T-helper 9 cell (primary cell): ENCODE measurements at places on chromosomes 2 and 18.

- DNase-seq, result no peak
These were observed 181.9 kb downstream of the MEMO1 start for GRCh38 chr2:31828891-31829290.

GRCh38 chr2:116724550-116724949 is 1089.9 kb upstream of the DDX18 start:
- no peak for DNase-seq

DNA sequence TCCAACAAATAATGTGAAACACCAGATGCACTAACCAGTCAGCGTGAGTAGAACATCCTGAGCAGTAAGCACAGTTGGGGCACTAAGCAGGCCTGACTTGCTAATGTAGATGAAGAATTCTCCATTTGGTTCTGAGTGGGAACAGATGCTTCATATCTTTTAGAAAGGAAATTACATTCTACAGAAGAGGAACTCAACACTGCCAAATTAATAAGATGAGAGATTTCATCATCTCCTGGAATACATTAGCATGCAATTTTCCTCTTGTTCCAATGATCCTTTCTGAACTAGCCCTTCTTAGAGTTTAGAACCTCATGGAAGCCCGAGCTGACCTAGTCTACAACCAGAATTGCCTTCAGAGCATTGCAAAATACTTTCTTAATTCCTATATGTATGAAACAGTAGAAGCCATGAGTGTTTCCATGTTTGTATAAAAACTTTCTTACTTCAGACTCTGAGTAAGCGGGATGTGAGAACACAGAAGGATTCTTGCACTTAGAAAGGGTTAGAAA is 34.8 kb downstream of the COL5A2 start:
- no peak for DNase-seq

- no peak for DNase-seq
These were observed 38.5 kb downstream of the ASXL3 start for GRCh38 chr18:33616556-33616955.

DNA sequence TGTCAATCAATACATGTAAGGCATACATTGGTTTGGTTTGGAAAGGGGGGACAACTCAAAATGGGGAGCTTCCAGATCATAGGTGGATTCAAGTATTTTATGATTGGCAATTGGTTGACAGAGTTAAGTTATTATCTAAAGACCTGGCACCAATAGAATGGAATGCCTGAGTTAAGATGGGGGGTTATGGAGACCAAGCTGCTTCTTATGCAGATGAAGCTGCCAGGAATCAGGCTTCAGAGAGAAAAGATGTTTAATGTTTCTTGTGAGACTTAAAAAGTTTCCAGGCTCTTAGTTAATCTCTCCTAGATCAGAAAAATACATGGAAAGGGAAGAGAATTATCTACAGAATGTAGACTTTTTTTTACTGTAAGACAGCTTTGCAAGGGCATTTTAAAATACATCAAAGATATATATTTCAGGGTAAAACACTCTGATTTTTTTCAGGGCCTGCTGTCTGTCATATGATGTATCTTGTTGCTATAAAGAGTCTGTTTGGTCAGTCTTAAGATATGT is 1343.2 kb upstream of the LRRTM1 start:
- no peak for DNase-seq

DNA sequence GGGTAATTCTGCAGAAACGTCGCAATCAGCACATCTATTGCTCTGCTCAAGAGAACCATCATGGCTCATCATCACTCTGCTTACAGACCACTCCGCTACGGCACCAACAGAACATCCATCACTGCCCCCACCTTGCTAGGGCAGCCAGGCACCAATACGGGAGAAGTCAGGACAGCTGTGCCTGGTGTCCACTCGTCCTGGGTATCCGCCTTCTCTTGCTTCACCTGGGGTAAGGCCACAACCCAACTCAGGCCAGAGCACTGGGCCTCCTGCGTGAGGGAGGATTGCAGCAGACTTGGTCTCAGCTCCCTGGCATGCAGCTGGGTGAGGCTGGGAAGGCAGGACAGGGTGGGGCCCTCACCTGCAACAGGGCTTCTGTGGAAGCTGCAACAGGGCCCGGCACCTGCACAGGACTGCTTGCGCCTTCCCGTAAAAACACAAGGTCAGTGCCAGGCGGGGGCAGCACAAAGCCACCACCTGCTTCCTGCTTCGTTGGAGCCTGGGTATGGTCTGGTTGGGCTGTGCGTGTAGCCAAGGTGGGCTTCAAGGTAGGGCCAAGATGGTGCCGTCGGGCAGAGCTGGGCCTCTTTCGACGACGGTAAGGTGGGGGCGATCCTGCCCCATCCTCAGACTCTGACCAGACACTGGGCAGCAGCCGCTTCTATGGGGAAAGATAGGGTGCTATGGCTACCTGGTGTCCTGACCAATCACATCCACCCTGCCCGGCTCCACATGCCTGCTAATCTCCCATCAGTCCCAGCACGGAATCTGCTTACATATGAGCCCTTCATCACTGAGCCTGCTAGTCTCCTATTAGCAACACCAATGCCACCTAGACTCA is 7.1 kb upstream of the CFAP53 start:
- no peak for DNase-seq

- no peak for DNase-seq
These were observed 38.2 kb upstream of the MAP3K20 start for GRCh38 chr2:173037245-173038120.

DNA sequence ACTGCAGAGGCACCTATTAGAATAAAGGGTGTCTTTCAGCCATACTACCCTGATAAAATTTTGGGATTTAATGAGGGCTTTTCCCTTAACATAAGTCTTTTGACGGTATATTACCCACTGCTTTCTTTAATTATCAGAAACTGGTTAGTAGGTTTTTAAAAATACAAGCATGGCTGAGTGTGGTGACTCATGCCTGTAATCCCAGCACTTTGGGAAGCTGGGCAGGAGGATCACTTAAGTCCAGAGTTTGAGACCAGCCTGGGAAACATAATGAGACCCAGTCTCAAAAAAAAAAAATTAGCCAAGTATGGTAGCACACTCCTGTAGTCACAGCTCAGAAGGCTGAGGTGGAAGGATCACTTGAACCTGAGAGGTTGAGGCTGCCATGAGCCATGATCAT is 16.1 kb downstream of the CPSF3 start:
- DNase-seq, result no peak

DNA sequence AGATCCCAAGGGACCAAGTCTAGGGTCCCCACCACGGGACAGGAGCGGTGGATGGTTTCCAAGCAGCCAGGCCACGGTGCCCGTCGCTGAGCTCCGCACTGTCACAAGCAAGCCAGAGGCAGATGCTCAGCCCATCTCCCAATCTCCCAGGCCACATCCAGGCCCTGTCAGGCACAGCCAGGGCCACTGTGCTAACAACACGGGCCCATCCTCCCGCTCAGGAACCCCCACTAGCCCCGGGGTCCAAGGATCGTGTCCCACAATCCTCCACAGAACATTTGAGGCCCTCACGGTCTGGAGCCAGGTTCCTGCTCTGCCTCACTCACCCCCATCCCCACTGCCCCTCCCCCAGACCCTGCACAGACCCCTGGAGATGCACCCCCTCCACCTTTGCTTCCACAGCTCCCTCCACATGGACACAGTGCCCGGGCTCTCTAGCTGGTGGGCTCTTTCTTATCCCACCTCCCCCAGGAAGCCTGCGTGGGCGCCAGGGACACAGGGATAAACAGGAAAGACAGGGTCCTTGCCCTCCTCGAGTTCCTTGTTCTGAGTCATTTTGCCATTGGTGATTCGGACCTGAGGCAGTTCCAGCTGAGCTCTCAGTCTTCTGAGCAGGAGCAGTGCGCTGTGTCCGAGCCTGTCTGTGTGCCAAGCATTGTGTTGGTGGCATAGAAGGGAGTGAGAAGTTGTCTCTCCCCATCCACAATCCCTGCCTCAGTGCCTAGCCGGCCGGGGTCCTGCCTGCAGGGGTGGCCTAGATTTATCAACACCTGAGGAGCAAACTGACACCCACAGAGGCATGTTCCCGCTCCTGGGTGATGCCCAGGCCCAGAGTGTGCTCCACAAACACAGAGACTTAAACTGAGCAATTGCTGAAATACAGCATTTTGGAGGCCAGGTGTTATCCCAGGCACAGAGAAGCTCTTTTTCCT is 7.0 kb downstream of the CROCC2 start:
- DNase-seq, result no peak

DNA sequence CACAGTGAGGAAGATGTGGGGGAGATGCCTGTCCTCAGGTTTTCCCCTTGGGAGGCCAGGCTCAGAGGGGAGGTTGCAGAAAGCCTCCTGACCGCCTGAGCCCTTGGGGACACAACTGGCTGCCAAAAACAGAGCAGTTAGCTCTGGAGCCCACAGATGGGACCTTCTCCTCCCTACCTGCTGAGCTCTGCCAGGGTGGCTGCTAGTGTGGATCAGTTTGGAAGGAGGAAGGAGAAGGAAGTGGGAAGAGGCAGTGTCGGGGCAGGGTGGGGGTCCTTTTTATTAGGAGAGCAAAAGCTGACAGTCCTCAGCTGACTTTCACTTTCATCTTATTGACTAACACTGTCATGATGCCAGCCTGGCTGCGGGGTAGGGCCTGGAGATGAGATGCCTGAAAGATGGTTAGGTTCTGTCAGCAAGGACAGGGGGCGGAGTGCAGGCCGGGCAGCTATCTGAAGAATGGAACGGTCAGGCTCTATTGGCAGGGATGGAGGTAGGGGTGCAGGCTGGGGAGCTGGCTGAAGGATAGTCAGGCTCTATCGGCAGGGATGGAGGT is 188.5 kb upstream of the HDAC4 start:
- no peak for DNase-seq

GRCh38 chr2:201466050-201466675 is 14.6 kb downstream of the STRADB start:
- DNase-seq, result no peak

GRCh38 chr18:11368020-11368419 is 218.7 kb upstream of the PIEZO2 start:
- no peak for DNase-seq

- no peak for DNase-seq
These were observed 22.9 kb upstream of the CUL3 start for GRCh38 chr2:224608104-224608503.

DNA sequence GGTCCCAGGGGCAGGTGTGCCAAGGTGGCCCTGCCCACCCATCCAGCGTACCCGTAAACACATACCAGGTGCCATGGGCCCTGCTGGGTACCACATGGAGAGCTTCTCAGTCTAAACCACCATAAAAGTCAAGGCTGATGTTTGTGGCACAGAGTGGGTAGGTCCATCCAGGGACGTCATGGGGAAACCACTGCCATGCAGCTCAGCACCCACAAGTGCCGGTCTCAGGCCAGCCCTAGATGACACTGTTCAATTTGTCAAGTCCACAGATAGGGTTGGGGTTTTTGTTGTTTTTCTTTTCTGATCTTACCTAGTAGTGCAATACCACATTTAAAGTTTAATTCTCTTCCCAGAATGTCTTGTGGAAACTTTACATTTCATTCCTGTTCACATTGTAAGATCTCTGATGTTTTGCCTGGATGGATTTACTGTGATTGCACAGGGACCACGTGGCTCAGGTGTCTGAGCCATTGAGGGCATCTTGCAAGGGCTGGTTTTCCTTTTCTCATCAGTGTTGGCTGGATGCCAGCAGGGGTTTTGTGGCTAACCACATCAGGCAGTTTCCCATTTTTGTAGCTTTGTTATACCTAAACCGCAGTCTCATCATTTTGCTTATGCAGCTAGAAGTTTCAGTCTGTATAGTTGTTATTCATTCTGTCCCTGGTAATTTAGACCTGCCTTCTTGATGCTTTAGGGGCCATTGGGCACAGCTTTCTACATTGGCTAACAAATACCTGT is 64.7 kb downstream of the STK25 start:
- peak; percentile 87 for DNase-seq

DNA sequence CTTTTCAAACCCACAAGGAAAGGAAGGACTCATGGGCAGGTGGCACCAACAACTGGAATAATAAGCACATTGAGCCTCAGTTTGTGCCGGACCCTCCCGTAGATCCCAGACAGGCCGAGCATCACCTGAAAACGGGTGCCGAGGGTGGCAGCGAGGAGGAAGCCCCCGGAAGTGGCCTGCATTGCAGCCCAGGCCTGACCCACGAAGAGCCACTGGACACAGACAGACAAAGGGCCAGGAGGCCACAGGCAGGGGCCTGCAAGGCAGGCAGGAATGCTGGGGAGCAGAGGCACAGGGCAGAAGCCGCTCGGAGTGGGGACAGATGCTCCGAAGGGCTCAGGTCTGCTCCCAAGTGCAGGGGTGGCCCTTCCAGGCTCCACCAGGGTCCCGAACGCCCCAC is 31.7 kb downstream of the MTERF4 start:
- no peak for DNase-seq

GRCh38 chr2:207471261-207471660 is 58.5 kb upstream of the CREB1 start:
- no peak for DNase-seq

DNA sequence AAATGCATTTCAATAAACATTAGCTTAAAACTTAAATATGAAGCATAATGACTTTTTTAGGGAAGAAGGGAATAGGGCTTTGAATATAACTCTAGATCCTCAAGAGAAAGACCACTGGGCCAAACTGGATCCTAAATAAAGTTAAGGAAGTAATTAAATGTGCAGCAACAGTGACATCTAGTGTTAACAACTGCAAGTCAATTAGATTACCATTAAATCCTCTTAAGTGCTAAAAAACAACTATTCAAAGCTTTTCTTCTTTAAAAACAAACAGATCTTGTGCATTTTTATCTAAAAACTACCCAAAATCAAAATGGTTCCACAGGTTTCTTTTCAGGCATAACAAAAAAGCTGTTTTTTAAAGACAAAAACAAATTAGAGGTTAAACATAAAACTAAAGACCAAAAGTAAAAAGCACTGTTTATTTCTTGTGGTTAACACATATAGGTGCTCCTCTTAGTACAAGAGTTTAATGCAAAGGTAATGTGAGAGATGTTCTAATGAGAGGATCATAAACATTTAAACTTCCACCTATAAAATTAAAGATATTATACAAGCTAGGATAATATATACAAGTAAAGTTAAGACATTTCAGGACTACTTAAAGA is 111.4 kb downstream of the THADA start:
- no peak for DNase-seq

- DNase-seq, result peak; percentile 23
These were observed 194.4 kb upstream of the ID2 start for GRCh38 chr2:8487461-8487932.

DNA sequence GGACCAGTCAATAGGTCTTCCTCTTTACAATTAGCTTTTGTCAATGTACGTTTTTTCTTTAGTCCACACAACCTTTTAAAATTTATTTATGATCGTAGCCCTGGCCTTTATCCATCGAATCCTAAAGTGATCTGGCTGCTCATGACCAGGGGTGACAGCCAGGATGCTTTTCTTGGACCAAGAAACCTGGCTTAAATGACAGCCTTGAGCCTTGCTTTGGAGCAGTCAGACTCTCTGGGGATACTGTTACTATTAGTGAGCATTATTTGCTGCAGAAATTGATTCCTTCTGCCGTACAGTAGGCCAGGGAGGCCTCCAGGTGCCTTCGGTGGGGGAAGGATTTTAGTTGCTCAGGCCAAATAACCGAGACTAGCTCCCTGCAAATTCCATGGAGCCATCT is 70.2 kb downstream of the AGAP1 start:
- no peak for DNase-seq

- no peak for DNase-seq
These were observed 271.2 kb upstream of the SETBP1 start for GRCh38 chr18:44409515-44409914.

- DNase-seq, result no peak
These were observed 184.5 kb downstream of the TCF4 start for GRCh38 chr18:55403421-55403949.

- DNase-seq, result no peak
These were observed 650.4 kb downstream of the RNF144A start for GRCh38 chr2:7567646-7568045.

GRCh38 chr2:134234535-134234934 is 19.3 kb upstream of the MGAT5 start:
- no peak for DNase-seq
